Colonic mucosa (tissue), 4 donors: ENCODE measurements at places on chromosomes 2 and 18. TPM values are rescaled to one million over a fixed set of nuclear protein-coding genes. Genes with fewer than 3 reads are reported as not detected.

Gene GALNT14
- total RNA-seq: 0.15 TPM

Gene MITD1
- 25.3 TPM for total RNA-seq

Gene ARHGEF4
- total RNA-seq: 2.6 TPM

Gene REV1
- total RNA-seq: 37.4 TPM

Gene CFAP53
- 0.16 TPM for total RNA-seq

Gene IL1RN
- total RNA-seq: 1.5 TPM

Gene TMEM37
- 24.3 TPM for total RNA-seq

Gene MSH6
- total RNA-seq: 67.4 TPM

Gene RGPD4
- 0.24 TPM for total RNA-seq

Gene CIDEA
- not detected for total RNA-seq

Gene SERPINE2
- total RNA-seq: 19.2 TPM

Gene ADAM17
- 18.6 TPM for total RNA-seq

Gene DQX1
- 34.2 TPM for total RNA-seq

Gene LPIN2
- 23.6 TPM for total RNA-seq

Gene C2orf81
- 0.62 TPM for total RNA-seq

Gene MORN2
- total RNA-seq: 9.2 TPM

Gene TSPYL6
- not detected for total RNA-seq

Gene MERTK
- total RNA-seq: 3.9 TPM

Gene NEB
- total RNA-seq: 1.0 TPM

Gene KCNS3
- 10.7 TPM for total RNA-seq

Gene TMEM163
- not detected for total RNA-seq

Gene NCKAP5
- 2.9 TPM for total RNA-seq

Gene PROM2
- 27.4 TPM for total RNA-seq

Gene PSMA8
- total RNA-seq: not detected

Gene REEP1
- 5.7 TPM for total RNA-seq

Gene ERBB4
- total RNA-seq: 0.07 TPM

Gene STRADB
- 50.9 TPM for total RNA-seq

Gene SCN7A
- 1.2 TPM for total RNA-seq

Gene OXER1
- total RNA-seq: 3.9 TPM

Gene STEAP3
- total RNA-seq: 52.2 TPM

Gene CTAGE1
- not detected for total RNA-seq

Gene LRRTM1
- 0.66 TPM for total RNA-seq

Gene SERPINB10
- total RNA-seq: not detected
